ENCODE measurements at places on chromosomes 5 and 9.

DNA sequence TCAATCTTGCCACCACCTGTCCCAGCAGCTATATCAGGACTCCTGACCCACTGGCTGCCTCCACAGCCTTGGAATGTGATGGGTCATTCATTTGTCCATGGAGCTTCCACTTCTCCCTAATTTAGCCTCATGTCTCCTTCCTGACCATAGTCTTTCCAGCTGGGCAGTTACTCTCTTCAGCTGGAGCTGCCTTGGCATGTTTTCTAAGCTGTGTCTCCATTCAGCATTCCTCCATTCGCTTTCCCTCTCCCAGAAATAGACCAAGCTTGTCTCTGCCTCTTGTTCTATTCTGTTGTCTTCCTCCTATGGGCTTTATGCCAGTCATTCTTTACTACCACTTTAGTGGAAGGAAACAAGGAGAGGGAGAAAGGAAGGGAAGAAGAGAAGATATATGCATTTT, 5.3 kb upstream of the CTXN3 start:
- no peak for DNase-seq

DNA sequence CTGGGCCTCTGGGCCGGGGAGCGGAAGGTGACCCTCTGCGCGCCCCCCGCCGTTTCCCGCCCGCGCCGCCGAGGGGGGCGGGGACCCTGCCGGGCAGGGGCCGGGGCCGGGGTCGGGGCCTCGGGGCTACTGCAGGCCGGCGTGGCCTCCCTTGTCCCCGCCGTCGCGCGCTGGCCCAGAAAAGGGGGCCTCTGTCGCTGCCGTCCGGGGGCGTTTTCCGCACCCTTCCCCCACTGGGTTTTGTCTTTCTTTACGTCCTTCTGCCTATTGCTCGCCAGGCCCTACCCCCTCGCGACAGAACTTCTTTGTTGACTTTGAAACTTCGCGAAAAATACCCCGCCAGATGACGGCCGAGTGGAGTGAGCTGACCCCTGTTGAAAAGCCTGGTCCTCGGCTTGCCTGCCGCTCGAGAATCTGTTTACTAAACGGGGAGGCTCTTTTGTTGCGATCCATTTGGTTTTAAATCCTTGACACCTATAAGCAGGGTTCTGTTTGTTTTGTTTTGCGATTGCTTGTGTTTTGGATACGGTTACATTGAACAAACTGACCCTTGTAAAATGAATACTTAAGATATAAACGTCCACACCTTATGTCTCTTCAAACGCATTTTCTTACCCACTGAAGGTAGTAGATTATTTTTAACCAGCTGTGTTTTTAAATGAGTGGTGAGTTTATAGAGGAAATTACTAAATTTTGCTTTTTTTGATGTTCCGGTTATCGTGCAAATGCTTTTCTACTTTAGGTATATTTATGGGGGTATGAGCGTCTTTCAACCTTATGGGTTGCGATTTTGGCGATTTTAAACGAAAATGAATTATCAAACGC, 765 bp downstream of the MARCHF6 start:
- peak; percentile 37 for DNase-seq

GRCh38 chr9:36322462-36322861, 64.2 kb upstream of the GNE start:
- no peak for DNase-seq

- DNase-seq = no peak
These were observed 179.5 kb downstream of the TRIO start for GRCh38 chr5:14322437-14323187.

- no peak for DNase-seq
These were observed 62.1 kb downstream of the PAX5 start for GRCh38 chr9:36971935-36972488.

DNA sequence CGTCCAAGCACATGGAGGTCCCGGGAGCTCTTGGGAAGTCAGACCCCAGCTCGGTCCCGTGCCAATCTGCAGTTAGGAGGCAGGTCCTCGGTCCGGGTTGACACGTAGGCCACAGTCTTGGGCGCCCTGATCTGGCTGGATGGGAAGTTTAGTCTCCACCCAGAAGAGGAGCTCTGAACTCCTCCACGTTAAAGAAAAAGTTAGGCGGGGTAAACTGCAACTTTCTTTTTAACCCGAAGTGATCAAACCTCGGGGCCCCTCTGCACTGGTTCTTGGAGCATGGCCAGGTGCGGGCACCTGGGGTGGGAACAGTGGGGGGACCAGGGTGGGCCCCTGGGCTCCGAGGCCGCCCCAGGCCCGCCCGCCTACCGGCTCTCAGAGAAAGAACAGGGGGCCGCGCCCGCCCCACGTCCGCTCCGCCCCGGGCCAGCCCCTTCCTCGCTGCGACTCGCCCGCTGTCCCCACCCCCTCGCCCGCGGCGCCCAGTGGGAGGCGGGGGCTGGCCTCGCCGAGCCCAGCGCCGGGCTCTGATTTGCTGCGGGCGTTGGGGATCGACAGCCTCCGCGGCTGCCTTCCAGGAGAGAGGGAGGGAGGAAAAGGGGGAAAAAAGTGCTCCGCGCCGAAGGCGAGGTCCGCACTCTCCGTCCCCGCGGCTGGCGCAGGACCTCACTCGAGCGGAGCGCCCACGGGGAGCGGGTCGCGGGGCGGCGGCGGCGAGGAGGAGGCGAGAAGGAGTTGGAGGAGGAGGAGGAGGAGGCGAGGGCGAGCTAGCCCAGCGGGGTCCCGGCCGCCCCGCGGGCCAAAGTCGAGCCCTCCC, at the start of gene COL5A1:
COL5A1 (plus strand) TSS at position 631 of the 817 bp plus-strand sequence. CDS start 385 bp downstream, outside the sequence.
- DNase-seq = peak; percentile 31

DNA sequence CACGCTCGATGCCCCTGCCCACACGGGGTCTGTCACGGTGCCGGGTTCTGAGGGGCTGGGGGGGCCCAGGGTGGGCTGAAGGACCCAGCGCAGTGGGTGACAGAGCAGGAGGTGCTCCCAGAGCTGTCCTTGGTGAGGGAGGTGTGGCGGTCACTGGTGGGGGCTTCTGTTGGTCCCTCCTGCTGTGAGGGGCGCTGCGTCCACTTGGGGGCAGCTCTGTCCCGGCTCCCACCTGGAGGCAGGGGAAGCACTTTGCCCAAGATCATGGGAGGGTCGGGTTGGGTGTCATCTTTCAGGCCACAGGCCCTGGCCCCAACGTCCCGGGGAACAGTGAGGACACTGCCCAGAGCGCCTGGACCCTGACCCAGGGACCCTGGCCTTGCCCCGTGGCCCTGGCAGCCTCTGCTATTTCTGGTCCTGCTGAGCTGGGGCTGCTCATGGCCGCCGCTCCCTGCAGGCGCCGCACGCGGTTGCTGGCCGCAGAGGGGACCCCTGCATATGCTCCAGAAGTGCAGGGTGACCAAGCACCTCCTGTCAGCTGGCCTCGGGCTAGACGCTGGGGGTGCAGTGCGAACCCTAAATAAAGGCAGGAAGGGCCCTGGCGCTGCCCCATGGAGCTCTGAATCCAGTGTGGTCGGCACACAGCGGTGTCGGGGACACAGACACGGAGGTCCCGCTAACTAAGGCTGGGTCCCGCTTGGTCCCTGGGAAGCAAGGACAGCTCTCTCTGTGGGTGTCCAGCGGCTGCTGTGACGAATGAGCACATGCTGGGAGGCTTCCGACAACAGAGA, 11.6 kb upstream of the RNU6ATAC start:
- no peak for DNase-seq

GRCh38 chr5:148374690-148375360, 8.9 kb upstream of the FBXO38 start:
- peak; percentile 1 for DNase-seq

GRCh38 chr5:180378438-180379344, 25.6 kb upstream of the GFPT2 start:
- no peak for DNase-seq

DNA sequence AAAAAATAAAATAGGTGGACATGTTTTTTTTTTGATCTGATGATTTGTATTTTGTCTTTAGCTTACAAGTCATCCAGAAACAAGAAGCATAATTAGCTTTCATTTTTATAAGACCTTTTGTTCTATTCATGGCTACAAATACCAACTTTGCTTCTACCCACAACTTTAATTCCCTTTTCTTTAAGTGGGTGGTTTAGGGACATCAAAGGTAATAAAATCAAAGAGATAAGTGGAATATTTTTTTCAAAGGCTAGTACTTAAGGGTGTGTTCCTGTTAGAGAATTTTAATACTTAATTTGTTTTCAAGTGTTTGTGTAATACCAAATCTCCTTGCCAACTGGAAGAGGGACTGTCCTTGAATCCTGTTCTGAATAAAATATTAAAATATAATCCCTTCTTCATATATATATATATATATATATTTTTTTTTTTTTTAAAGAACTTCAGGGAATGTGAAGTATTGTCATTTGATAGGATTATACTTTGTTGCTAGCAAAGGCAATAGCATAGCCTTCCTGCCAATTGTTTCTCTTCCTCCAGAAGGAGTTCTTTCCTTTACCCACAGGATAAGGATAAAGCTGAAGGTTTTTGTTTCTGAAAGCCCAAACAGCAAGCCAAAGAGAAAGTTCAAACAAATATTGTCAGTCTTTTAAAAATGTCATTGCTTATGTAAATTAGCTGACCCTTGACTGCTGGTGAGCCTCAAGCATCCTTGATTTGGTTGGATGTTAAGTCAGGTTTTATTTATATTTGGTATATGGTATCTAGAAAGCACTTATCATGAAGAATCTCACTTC, 108.9 kb downstream of the PAM start:
- DNase-seq = no peak

DNA sequence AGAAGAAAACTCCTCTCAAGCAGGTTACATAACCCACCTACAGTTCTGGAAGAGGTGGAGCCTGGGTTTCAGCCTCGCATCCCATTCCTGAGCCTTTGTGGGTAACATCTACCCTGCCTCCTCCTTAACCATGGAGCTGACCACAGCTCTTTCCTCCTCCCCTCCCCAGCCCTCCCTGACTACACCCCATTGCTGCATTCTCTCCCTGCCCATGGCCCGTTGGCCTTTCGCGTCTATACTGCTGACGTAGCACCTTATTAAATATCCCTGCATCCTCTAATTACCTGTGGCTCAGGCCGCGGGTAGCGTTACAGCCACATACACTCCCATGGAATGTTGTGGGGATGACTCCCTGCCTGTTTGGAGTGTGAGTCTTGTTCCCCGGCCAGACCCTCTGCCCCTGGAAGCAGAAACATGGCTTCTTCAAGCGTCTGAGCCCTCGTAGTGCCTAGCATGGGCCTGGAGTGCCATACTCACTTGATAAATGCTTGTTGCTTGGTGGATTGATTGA, 72.8 kb downstream of the WWC1 start:
- no peak for DNase-seq

GRCh38 chr9:108668938-108669335, 186.8 kb downstream of the ACTL7B start:
- no peak for DNase-seq

DNA sequence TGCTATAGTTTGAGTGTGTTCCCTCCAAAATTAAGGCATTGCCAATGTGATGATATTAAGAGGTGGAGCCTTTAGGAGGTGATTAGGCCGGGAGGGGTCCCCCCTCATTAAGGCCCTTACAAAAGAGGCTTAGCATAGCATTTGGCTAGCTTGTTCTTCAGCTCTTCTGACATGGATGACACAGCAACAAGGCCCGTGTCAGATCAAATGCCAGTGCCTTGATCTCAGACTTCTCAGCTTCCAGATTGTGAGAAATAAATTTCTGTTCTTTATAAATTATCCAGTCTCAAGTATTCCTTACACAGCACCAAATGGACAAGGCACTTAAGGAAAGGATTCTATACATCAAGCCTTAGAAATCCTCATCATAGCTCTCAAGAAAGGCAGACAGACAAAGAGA, 31.8 kb downstream of the SLC38A9 start:
- no peak for DNase-seq

DNA sequence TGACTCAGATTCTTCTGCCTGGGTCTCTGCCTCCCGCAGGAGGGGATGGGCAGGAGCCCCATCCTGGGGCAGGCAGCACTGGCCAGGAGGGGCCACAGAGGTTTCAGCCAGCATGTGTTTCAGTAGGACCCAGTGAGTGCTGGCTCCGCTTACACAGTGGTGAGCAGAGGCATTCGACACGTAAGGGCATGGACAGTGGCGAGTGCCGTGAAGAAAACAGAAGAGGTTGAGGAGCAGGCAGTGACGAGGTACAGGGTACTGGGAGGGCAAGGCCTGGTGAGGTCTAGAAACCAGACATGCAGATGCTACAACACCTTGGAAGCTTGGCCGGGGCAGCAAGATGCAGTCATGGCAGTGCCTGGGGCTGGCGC, 41.5 kb downstream of the CACNA1B start:
- DNase-seq = no peak

DNA sequence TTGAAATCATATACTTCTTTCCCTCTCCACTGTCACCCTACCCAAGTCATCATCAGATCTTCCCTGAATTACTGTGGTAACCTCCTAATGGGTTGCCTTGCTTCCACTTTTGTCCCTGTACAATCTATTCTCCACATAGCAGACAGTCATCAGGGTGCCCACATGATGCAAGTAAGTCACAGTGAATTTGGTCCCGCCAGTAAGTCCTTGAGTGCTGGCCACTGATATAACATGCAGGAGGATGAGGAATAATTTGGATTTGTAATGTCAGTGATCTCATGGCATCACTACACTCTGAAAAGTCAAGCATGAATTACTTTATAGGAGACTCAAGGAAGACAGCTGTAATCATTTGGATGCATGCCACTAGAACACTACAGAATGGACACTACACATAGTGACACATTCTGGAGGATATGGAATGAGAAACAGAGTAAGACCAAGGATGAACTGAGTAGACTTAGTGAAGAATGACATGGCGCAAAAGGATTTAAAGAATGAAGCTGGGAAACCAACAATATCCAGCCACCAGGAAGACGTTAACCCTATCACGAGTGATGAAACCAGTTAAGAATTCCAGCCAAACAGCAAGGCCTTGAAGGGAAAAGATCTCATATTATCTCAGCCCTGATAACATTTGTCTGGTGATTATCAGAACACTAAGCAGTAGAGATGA, 28.6 kb downstream of the MARCHF3 start:
- DNase-seq = no peak

Data from activated CD4-positive, alpha-beta T cell treated with anti-CD3 and anti-CD28 coated beads, Interleukin-2, amount 50 U/mL, for 4 hours (primary cell).